ENCODE measurements at places on chromosomes 2 and 18.
A peak's percentile ranks its signal among the peaks of the same experiment; 100 is the strongest.

- DNase-seq: no peak
Observed at GRCh38 chr18:6423289-6423688, 8.6 kb upstream of the L3MBTL4 start.

DNA sequence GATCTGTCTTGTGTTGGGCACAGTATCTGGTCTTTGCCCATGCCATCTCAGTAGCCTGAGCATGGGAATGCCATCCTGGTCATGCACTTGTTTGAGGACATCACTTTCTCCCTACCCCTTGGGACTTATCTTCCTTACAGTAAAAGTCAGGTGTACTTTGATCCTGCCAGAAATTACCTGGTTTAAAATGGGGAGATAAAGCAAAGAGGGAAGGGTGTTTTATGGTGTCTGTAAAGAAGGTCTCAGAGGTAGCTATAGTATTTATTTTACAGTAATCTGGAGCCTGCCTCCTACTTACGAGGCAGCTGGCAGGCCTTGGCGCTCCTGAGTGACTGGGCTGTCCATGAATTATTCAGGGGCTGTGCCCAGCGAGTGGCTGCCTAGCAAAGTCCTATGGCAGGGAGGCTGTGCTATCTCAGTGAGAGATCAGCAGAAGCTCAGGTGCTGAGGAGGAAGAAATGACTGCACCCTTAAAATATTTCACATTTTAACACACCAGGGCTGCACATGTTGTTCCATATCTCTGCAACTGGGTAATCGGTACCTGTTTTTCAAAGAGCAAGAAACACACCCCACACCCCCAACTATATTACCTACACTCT is 93.9 kb downstream of the SPTBN1 start:
- no peak for DNase-seq

DNA sequence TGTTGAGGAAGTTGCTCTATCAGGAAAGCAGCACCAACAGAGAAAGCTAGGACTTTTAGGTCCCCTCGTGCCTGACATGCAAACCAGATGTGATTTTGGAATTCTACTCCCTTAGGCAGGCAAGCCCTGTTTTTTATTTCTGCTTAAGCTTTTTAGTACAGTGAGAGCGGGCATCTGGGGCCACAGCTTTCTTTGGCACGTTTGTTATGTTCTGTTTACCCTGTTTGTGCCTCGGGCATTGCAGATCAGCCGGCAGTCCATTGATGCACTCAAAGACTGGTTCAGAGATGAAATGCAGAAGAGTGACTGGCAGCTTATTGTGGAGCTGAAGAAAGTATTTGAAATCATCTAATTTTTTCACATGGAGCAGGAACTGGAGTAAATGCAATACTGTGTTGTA is 61.9 kb downstream of the EIF5B start:
- no peak for DNase-seq

GRCh38 chr2:42029639-42030199 is 18.1 kb upstream of the PKDCC start:
- DNase-seq: no peak

DNA sequence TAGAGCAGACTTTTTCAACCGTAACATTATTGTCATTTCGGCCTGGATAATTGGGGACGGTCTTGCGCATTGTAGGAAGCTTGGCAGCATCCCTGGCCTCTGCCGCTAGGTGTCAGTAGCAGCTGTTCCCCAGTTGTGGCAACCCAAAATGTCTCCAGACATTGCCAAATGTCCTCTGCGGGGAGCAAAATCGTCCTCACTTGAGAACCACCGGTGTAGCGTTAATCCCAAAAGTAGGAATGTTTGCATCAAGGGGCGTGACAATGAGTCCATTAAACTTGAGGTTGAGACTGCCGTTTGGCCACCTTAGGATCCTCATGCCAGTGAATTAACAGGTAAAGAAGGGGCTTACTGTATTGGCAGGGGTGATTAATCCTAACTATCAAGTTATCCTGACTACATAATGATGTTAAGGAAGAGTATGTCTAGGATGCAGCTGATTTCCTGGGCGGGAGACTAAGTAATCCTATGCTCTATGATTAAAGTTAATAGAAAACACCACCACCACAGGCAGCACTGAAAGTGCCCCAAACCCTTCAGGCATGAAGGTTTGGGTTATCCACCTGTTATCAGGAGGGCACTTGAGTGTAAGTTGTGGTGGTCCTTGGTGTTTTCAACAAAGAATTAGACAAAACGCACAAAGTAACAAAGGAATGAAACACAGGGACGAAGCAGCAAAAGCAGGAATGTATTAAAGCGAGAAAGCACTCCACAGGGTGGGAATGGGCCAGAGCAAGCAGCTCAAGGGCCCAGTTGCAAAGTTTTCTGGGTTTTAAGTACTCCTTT is 4.9 kb upstream of the ZC3H8 start:
- peak; percentile 45 for DNase-seq

DNA sequence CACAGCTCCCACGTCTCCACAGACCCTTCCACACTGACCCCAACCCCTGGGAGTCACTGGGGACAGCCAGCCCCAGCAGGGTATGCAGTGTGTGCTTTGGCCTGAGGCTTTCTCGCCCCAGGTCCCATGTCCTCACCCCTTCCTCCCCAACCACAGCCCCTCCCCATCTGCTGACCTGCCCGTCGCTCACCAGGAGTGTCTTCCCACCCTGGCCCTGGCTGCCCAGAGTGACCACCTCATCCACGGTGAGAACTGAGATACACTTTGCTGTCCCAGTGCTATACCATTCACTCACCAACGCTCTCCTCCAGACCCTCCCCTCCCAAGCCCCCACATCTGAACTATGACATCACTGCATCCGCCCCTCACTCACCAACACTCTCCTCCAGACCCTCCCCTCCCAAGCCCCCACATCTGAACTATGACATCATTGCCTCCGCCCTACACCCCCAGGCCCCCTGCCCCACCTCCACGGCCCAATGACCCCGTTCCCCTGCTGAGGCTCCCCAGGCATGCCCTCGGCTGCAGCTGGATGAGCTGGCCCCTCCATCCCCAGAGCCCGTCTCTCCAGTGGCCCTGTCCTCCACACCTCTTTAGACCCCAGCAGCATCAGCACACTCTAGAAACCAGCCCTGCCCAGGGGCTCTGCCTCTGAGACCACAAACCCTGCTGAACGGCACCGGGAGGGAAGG is 55.2 kb downstream of the ANKMY1 start:
- DNase-seq: no peak

GRCh38 chr2:96703021-96703751 is 36.7 kb downstream of the LMAN2L start:
- DNase-seq: no peak

GRCh38 chr2:177595126-177595845 is 202.7 kb downstream of the AGPS start:
- DNase-seq: no peak

DNA sequence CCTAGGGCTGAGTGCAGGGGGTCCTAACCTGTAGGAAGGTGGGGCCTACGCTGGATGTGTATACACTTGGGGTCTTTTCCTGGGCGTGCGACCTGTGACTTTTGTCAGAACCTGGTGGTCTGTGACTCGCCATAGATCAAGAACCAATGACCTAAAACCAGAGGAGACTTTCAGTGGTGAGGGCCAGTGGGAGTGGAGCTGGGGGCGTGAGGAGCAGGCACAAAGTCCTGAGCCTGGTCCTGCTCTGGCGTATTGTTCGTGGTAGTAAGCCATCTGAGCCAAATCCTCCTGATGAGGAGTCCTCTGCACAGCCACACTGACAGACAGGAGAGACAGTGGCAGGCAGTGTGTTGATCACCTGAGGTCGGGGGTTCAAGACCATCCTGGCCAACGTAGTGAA is 8.9 kb downstream of the INPP4A start:
- no peak for DNase-seq

DNA sequence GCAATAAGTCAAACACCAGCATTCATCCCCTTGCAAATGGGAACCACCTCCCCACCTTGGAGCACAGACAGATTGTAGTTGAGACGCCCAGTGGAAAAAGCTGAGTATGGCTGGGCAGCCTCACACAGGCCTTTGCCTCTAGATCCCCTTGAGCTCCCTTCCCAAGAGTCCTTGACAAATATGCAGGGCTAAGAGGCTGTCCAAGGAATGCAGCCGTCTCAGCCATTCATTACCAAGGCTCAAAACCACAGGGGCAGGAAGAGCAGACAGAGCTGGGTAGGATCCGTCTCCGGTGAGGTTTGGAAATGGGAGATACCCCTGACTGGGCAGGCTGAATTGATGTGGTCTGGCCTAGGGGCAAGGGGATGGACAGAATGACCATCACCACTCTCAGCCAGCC is 557.1 kb downstream of the TNS1 start:
- no peak for DNase-seq

- DNase-seq: no peak
Observed at GRCh38 chr2:70775141-70775540, 7.1 kb upstream of the ADD2 start.

DNA sequence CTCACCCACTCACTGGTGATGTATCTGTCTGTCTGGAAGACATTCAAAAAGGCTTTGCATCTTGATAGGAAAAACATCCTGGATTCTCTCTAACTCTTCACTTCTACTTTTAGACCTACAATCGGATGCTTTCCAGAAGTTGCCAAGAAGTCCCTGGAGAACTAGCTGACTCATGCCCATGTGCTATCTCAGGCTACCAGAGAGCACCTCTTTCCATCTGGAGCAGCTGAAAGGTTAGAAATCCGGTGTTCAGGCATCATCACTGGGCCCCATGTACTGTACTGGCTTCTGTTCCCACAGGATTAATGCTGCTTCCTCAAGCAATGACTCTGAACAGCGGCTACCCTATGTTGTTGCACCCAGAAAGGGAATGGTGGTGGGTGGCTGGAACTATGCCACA is 259.0 kb downstream of the NBAS start:
- peak; percentile 49 for DNase-seq

- DNase-seq: no peak
Observed at GRCh38 chr2:201180010-201180409, 2.9 kb upstream of the CASP10 start.

DNA sequence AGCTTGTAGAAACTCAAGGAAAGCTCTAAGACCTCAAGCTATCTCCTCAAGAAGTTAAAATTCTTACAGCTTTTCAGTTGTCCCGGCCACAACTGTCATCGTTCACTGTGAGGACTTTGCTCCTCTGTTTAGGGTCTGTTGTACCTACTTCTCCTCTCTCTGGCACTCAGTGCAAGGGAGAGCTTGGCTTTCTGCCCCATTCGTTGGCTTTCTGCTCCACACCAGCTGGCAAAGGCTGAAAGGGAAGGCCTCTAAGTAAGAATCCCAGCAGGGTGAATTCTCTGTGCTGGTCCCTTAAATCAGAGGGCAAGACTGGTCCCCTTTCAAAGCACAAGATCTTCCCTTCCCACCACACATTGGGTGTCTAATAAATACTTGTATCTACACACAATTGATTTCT is 17.3 kb downstream of the ZBTB7C start:
- no peak for DNase-seq

GRCh38 chr18:25517881-25518715 is 166.1 kb upstream of the ZNF521 start:
- no peak for DNase-seq

DNA sequence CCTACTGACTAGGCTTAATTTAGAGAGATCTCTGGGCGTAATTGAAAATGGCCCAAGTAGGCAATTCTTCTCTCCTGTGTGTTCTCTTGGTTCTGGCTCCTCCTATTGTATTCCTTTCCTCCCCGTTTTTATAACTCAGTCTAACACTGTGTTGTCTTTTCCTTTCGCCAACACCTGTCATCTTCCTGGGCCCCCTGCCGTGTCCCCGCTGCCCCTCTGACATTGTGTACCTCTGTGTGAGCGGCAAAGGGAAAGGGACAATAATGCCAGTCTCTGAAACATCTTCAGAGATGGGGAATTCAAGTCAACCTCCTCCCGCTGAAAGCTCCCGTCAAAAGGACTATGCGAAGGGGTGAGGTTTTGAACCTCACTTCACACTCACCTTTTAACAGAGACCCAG is 210.9 kb downstream of the GBX2 start:
- DNase-seq: no peak

- DNase-seq: no peak
Observed at GRCh38 chr2:16326711-16327300, 338.8 kb downstream of the CYRIA start.

DNA sequence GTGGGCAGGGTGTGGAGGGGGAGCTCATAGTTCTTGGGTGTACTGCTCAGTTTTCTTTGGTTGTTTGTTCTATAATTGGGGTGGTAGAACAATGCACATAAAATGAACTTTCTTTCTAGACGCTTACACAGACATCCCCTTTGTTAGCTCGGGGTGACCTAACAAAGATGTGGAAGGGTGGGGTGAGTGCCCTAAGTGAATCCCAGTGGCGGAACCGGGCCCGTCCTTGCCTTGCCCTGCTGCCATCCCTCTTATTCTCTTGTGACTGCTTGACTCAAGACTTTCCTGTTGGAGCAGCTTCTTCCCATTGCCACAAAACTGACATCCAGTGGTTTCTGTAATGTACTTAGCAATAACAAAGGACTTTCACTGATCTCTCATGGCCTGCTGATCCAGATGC is 268.1 kb downstream of the PTGR3 start:
- no peak for DNase-seq

GRCh38 chr2:172456002-172456401 is 28.6 kb downstream of the ITGA6 start:
- no peak for DNase-seq

DNA sequence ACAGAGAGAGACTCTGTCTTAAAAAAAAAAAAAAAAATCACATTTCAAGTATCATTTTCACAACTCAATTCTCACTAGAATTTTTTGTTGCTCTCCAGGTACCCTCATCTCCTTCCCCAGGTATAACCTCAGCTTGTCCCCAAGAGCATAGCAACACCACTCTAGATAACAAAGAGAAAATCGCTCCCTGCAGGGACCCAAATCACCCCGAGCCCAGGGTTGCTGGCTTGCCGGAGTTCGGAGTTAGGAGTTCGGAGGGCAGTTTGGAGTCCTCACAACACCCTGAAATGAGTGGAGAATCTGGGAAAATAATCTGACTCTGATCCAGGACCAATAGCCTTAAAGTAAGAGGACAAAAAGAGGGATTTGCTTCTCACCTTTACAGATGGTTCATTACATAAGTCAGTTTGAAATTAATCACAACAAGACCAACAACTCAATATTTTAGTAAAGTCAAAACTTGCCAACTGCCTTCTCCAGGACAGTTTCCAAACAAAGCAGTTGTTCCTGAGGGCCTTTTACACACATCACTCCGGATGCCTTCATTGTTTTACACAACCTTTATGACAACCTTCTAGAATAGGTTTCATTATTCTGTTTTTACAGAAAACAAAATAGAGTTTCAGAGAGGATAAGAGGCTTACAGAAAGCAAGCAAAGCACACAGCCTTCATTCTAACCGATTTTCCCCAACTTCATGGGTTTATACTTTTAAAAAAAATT is 59.1 kb downstream of the C2orf76 start:
- DNase-seq: no peak

DNA sequence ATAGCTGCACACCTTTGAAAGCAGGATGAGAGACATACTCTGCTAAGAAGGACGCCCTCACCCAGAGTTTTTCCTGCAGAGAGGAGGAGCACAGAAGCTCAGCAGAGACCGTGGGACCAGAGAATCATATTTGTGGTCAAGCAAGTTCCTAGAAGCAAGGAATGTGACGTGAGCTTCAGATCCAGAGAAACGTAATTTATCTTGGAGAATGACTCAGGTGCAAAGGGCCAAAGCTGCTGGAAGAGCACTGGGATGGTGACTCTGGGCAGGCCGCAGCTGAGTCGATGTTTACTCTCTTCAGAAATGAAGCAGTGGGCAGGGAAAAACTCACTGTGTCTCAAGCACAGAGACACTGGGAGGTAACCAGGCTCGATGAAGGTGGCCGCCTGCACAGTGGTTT is 50.1 kb upstream of the IGFBP2 start:
- no peak for DNase-seq

- no peak for DNase-seq
Observed at GRCh38 chr2:241225983-241226382, 37.5 kb downstream of the ANO7 start.

Data from COLO829 (cell line).